ENCODE measurements at places on chromosomes 7 and 10.
A peak's percentile ranks its signal among the peaks of the same experiment; 100 is the strongest.

- peaks cover 1% of the 10 kb centered on the region for H3K27me3 ChIP-seq
- H3K4me1 ChIP-seq, result peaks cover 4% of the 10 kb centered on the region
- H3K36me3 ChIP-seq, result peaks cover 34% of the 10 kb centered on the region
- DNase-seq, result no peak
Measured at GRCh38 chr10:29533046-29533445, 101.7 kb downstream of the SVIL start.

DNA sequence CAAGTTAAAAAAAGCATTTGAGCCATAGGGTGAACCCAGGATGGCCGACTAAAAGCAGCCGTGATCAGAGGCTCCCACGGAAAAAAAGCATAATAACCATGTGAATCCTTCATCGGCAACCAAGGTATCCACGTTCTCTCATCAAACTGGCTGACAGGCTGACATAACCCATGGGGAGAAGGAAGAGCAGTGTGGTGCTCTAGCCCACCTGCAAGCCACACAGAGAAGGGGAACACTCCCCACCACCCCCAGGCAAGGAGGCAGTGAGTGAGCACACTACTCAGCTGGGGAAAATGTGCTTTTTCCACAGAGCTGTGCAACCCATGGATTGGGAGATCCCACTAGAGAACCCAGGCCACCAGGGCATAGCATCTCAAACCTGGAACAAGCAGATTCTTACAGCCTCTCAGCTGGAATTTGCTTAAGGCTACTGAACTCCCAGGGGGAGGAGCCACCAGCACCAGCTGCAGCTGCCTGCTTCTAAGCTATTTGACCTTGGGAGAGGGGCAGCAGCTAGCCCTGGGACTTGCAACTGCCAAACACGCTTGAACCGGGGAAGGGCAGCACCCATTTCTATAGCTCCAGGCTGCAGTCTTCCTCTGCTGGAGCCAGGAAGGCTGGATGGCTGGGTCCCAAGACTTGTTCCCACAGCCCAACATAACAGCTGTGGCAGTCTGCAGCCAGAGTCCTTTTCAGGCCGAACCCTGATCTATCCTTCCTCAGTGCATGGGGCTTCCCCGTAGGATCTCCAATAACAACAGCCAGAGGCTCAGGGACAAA, 178.2 kb upstream of the NRG3 start:
- no peaks in the 10 kb centered on the region for H3K4me1 ChIP-seq
- H3K4me3 ChIP-seq, result no peak overlapping the region

DNA sequence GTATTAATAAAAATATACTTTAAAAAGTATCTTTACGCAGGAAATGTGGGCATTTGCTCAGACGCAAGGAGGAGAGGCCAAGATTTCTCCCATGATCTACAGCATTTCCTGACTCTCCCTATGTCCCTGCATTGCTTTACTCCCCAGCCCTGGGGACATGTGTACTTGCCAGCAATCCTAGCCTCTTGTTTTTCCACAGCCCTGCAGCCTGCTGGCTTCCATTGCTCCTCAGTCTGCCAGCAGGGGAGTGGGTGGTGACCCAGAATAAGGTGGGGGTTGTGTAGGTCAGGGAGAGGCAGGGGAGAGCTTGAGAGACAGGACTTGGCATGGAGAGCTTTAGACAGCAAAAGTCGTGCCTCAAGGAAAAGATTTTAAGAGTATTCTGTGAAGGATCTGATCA, 307.7 kb downstream of the CDK14 start:
- H3K27ac ChIP-seq, result no peak overlapping the region
- H3K4me1 ChIP-seq, result peaks cover 10% of the 10 kb centered on the region
- no peak overlapping the region for H3K4me3 ChIP-seq
- H3K36me3 ChIP-seq, result no peaks in the 10 kb centered on the region

GRCh38 chr10:30531751-30532530, 97.6 kb downstream of the LYZL2 start:
- H3K27ac ChIP-seq, result no peak overlapping the region
- no peak for DNase-seq
- no peak overlapping the region for H3K4me3 ChIP-seq
- H3K4me1 ChIP-seq, result no peaks in the 10 kb centered on the region
- H3K27me3 ChIP-seq, result peaks cover 2% of the 10 kb centered on the region

DNA sequence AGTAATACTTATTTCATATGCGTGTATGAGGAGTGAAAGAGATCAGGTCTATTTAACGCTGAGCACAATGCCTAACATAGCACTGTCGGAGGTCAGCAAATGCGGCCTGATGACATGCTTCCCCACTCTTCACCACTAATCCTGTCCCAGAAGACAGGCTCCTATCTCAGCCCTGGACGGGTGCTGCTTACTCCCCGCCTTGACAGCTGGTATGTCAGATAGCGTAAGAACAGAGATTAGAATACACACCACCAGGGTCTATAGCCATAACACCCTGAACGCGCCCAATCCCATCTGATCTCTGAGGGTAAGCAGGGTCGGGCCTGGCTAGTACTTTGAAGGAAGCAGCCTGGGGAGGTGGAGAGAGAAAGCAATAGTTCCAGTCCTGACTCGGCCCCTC, 32.3 kb upstream of the TM9SF3 start:
- no peak for DNase-seq
- no peaks in the 10 kb centered on the region for H3K36me3 ChIP-seq
- peaks cover 27% of the 10 kb centered on the region for H3K4me1 ChIP-seq

GRCh38 chr7:116952635-116953371, 498 bp upstream of the ST7 start:
- DNase-seq, result no peak
- peak overlapping the region; percentile 93 for H3K27ac ChIP-seq
- peaks cover 16% of the 10 kb centered on the region for H3K36me3 ChIP-seq
- peaks cover 32% of the 10 kb centered on the region for H3K4me1 ChIP-seq

DNA sequence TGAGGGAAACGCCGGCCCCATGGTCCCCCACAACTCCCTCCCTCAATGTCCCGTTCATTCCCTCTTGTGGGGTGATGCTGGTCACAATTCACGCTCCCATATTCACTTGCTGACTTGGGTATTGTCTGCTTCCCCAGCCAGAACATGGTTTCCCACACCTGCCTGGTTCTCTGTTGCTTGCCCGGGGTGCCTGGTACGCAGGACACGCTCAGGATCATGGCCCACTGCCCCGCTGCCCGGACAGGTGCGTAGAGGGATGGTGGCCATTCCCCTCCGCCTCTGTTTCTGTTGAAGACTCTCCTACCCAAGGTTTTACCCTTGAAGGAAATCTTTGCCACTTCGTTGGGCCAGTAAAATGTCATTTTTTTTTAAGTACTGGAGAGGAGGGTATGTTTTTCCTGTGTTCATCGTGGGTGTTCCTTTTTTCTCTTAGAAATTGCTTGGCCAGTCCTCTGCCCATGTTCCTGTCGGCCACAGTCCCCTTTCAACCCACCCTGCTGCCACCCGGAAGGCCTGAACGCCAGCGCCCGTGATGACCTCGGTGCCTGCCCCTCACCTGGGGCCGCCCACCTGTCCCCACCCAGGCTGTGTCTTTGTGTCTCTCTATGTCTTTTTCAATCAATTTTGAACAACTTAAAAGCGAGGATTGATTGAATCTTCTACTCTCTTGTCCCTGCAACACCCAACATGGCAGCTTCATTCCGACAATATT, 38.2 kb downstream of the FOXL3 start:
- no peaks in the 10 kb centered on the region for H3K36me3 ChIP-seq
- DNase-seq, result no peak
- no peaks in the 10 kb centered on the region for H3K4me1 ChIP-seq
- H3K4me3 ChIP-seq, result no peak overlapping the region

Measured in endothelial cell (in vitro differentiated cells).